ENCODE measurements at places on chromosomes 3 and 15.

GRCh38 chr3:194215392-194215791 is 79.4 kb downstream of the HES1 start:
- no peak for DNase-seq

DNA sequence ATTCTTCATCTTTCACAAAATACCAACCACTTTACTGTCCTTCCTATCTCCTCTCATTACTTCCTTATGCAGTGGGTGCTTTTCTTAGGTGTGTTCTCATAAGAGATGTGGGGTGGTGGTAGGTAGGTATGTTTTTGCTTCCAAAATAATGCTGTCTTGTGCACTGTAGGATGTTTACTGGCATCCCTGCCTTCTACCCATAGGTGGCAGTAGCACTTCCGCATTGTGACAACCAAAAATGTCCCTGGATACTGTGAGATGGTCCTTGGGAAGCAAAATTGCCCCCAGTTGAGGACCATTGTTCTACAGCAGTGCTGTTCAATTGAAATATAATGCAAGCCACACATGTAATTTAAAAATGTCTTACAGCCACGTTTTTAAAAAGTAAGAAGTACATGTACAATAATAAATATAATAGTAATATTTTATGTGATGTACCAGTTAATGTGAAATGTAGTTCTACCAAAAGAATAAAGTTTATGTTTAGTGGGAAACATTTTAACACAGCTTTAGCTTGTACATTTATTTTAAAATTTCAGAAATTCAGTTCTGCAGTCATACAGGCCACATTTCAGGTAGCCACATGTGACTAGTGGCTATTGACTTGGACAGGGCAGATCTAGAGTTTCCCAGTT is 75.2 kb downstream of the NEO1 start:
- DNase-seq = peak; percentile 57

- DNase-seq = peak; percentile 64
Measured at GRCh38 chr3:72830452-72831223, 17.6 kb downstream of the SHQ1 start.

DNA sequence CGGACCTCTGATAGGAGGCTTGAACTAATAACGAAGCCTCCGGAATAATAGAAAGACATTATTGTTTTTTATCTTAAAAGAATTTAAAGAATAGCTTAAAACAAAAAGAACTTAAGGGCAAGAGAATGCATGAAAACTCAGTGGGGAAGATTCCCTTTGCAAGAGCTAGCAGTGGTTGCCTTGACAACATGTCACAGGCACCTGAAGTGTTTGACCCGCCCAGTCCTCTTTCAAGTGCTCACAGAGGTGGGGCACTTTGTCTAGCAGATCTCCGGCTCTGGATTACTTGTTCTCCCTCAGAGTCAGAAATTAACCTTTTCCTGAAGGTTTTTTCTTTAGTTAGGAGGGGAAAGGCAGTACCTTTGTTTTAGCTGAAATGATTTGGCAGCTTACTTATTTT is 37.8 kb downstream of the LARS2 start:
- no peak for DNase-seq

DNA sequence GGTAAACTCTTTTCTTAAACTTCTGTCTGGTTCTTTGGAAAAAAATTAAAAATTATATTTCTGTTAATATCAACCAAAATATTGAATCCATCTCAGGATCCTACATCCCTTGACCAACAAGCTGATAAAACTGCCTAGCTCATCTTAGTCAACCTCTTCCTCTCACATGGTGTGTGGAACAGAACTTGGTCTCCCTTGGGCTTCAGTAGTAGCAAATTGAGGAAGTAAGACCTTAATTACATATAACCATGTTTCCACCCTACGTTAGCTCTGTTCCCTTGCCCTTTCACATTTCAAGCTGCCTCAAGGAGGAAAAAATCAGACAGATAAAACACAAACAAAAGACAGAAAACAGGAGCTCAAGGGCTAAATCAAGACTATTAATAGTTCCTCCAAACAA is 116.4 kb downstream of the GREM1 start:
- DNase-seq = no peak

DNA sequence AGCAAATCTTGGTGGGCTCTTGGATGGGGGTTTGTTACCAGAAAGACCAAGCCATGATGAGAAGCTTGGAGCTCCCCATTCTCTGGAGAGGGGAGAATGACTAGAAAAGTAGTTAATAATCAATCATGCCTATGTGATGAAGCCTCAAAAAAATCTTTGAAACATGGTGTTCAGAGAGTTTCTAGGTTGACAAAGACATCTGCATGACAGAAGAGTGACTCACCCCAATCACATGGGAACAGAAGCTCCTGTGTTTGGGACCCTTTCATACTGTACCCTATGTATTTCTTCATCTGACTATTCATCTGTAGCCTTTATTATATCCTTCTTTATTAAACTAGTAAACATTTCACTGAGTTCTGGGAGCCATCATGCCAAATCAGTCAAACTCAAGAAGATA is 87.4 kb downstream of the BCHE start:
- DNase-seq = no peak

GRCh38 chr3:147157631-147158030 is 248.7 kb downstream of the ZIC4 start:
- peak; percentile 6 for DNase-seq

GRCh38 chr3:173745952-173746682 is 348.6 kb downstream of the NLGN1 start:
- no peak for DNase-seq

DNA sequence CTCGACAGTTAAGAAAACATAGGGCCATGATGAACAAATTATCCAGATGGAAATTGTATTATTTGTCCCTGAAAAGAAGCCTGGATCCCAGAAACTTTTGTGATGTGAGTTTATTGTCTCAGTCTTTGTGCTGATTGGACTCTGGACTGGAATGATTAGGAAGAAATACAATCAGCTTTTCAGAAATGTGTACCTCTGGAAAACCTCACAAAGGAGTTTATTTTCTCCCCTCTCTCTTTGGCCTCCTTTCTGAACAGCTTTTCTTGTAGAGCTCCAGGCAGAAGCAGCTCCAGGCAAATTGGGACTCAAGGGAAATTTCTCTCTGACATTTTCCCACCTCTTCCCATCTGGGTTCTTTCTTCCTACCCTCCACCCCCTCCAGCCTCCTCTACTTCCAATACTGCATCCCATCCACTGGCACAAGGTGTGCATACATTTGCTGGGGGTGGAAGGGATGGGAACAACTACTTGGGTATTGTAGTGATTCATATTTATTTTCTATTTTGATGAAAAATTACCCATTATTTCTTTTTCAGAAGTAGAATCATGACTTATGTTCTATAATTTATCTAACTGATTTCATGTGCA is 119.7 kb downstream of the CD47 start:
- DNase-seq = no peak

DNA sequence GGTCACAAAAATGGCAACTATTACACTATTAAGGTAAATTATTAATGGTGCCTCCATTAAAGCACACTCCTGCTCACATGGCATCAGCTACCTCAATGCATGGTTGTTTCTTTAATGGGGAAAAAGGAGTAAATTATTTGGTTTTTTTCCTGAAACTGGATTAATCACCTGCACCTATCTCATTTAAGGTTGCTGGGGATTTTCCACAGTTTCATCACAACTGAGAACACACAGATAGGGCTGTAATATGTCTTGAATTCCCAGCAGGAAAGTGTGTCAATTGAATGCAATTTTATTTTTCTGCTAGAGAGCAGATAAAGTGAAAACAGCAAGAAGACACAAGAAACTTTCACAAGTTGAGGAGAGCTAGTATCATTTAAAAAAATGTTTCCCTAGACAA is 36.4 kb downstream of the RFTN1 start:
- peak; percentile 77 for DNase-seq

DNA sequence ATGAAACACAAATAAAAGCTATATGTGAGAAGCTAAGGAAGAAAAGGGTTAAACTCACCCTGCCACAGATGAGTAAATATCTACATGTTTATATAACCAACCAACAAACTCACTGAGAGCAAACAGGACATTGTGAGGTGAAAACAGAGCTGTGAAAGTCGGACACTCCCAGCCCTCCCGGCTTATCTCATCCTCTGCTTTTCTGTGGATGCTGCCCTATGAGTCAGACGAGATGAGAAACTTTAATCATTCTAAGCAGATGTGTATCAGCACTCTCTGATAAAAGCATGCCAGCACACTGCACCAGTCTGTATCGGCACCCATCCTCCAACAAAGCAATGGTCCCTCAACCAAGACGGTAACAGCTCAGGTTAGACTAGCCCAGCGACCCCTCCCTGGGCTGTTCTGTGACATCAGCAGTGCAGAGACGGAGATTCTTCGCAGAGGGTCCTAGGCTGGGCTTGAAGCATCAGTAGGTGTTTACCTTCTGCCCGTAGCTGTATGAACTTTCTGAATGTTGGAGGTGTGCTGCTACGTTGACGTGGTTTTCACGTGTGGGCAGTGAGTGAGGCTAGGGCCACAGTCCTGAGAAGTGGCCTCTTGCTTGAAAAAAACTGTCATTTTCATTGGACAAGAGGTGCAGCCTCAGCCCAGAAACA is 119.8 kb upstream of the ALDH1A3 start:
- peak; percentile 60 for DNase-seq

DNA sequence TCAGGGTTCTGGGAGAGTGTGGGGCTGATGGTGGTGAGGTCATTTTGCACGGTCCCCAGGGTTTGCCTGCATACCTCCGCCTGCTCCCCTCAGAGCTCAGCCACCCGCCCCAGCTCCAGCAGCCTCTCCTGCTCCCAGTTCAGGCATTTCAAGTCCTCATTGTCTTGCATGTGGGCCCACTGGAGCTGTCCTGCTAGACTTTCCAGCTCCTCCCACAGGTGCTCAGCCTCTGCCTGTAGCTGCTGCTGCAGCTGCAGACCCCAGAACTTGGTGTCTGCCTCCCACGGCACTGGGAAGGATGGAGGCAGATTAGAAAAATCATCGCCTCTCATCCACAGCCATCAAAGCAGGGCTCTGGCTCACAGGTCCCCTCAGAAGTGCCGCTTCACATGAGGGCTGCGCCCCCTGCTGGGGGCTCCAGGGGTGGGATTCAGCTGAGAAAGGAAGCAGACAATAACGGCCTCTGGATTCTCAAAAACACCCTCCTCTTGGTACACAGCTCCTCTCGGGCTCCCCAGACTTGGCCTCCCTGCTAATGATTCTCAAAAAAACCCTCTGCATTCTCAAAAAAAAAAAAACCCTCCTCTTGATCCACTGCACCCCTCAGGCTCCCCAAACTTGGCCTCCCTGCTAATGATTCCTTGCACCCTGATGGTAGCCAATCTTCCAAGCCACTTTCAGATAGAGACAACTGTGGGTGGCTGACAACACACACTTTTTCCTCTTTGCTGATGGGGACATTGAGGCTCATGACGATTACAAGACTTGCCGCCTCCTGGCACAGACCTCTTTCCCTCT is 89.3 kb upstream of the C2CD4B start:
- peak; percentile 71 for DNase-seq

- peak; percentile 26 for DNase-seq
Measured at GRCh38 chr15:76376029-76376428, 39.5 kb downstream of the ISL2 start.

DNA sequence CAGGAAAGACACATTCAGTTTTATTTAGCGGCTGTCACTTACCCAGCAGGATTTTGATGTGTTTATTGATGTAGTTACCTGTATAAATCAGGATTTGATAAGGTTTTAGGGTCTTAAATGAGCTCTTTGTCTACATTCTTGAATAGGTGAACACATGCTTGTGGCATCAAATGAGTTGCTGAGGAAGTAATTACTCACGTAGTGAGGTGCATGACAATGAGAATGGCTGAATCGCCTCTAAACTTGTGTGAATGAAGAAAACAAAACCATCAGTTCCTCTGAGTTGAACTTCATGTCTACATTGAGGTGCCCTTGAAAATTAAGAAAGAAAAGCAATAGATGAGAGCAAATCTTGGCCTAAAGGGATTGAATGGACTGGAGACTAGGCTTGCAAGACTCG is 245.6 kb upstream of the SATB1 start:
- DNase-seq = no peak

DNA sequence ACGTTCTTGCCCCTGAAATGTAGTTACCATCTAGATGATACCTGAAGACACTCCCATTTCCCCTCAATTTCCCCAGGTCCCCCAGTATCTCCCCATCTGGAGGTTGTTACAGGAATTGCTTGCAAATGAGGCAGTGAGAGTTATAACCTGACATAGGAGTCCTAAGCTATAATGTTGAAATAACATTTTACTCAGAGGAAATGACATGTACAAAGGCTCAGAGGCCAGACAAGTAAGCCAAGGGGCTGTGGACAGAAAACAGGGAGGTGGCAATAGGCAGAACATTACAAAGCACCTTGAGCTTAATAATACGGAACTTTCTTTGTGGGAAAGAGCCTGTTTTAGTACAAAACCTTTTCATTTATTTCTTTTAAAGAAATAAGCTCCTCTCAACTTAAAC is 171.9 kb downstream of the FRMD5 start:
- no peak for DNase-seq

DNA sequence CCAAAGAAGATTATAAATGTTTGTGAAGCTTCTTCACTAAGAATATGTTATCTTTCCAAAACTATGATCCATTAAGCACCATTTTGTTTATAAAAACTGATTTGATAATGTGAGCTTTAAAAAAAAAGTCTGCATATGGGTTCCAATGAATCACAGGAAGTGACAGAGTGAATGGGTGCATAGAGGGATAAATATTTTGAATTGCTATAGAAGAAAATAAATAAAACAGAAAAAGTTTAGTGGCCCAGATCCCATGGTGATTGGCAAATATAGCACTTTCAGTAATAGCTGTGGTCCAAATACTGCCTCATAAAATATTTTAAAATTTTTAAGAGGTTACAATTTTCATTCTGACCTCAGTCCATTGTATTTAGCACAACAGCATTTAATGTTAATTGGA is 19.2 kb downstream of the CPA3 start:
- peak; percentile 23 for DNase-seq

DNA sequence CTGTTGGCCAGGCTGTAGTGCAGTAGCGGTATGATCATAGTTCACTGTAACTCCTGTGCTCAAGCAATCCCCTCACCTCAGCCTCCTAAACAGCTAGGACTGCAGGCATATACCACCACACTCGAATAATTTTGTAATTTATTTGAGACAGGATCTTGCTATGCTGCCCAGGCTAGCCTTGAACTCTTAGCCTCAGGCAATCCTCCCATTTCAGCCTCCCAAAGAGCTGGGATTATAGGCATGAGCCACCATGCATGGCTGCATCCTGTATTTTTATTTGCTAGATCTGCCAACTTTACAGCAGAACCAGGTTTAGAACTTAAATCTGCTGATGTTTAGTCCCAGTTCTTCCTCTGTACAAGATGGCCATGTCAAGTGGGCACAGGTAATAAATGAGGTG is 69.6 kb downstream of the ERC2 start:
- no peak for DNase-seq

GRCh38 chr3:14918356-14918860 is 29.0 kb upstream of the NR2C2 start:
- DNase-seq = no peak

GRCh38 chr3:194270627-194271459 is 80.3 kb downstream of the CPN2 start:
- peak; percentile 78 for DNase-seq

DNA sequence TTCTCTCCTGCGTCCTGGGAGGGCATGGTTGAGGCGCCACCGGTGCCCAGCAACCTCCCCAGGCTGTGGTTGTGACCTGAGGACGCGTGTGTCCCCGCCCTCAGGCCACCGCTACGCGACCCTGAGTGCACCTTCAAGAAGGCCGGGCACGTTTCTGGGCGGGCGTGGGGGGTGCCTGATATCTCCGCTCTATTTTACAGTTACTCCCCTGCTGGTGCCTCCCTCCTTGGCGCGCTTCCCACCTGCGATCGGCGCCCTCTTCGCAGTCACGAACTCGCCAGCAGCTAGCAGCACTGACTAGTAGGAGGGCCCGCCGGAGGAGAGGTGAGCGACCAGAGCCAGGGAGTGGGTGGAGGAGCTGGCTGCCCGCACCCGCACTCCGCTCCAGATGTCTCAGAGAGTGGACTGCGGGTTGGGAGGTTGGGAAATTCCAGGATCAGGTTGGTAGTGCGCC is 43.2 kb upstream of the POLG start:
- DNase-seq = no peak
